NB4 (cell line): ENCODE measurements at places on chromosomes 16 and 17.
A peak's percentile ranks its signal among the peaks of the same experiment; 100 is the strongest.

GRCh38 chr17:59002126-59002525 is 104.6 kb downstream of the TRIM37 start:
- DNase-seq, result no peak

DNA sequence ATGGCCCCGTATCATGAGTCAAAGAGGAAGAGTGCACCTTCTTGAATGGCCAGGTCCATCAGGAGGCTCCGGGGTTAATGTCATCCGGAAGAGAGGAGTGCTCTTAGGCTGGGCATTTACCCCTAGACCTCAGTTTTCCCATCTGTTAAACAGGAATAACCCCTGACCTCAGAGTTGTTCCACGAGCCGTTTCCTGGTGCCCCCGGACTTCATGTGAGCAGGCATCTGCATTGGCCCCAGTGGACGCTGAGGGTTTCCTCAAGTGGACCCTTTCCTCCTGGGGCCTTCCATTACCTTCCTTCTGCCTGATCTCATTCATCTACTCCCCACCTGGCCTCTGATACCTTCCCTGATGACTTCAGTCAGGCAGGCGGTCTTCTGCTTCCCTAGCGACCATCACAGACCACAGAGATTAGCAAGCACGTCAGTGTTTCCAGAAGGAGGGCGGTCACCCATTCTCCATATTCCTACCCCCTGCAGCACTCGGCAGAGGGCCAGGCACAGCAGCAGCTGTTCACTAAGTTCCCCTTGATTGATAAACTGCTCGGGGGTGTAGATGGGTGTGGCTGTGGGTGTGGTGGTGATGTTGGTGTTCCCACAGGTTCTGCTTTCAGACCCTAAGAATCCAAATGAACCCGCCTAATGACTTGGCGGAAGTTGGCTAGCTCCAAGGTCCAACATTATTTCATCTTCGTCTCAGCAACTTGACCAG is 346.6 kb upstream of the TNRC6C start:
- no peak for DNase-seq

- DNase-seq, result peak; percentile 30
Observed at GRCh38 chr17:72978593-72979218, 113.8 kb downstream of the SLC39A11 start.

DNA sequence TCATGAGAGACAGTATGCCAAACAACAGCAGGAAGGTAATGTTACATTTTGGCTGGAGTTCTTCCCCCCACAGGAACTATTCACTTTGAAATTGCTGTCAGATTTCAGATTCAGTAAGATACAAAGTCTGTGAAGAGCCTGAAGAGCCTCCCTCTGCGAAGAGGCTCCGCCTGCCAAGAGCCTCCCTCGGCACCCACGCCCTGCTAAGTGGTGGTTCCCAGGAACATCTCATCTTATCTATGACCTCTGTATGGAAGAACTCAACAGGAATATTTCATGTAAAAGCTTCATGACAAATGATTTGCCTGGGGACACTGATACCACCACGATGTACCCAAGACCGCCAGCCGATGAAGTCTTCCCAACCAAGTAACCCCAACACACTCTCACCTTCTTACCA is 3.2 kb downstream of the ZC3H7A start:
- DNase-seq, result no peak

GRCh38 chr16:15855704-15856003 is 1.2 kb downstream of the MYH11 start:
- no peak for DNase-seq

- no peak for DNase-seq
Observed at GRCh38 chr16:7452090-7452489, 119.4 kb downstream of the RBFOX1 start.

DNA sequence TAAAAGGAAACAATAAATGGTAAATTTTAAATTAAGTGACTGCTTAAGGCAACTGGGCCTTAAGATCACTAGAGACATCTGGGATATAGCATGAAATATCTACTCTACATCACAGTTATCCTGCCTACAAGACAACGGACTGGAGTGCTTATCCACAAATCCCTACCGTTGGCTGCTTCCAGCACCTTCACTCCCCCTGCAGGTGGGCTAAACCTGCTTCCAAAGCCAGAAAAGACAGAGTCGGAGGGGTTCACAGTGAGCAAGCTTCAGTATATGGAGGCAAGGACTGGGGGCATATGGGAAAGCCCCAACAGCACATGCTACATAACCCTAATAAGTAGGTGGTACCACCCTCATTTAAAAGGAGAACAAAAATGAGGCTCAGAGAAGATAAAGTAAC is 45.3 kb downstream of the GRIN2A start:
- DNase-seq, result no peak

- no peak for DNase-seq
Observed at GRCh38 chr17:64412944-64413381, 22.3 kb upstream of the PECAM1 start.

DNA sequence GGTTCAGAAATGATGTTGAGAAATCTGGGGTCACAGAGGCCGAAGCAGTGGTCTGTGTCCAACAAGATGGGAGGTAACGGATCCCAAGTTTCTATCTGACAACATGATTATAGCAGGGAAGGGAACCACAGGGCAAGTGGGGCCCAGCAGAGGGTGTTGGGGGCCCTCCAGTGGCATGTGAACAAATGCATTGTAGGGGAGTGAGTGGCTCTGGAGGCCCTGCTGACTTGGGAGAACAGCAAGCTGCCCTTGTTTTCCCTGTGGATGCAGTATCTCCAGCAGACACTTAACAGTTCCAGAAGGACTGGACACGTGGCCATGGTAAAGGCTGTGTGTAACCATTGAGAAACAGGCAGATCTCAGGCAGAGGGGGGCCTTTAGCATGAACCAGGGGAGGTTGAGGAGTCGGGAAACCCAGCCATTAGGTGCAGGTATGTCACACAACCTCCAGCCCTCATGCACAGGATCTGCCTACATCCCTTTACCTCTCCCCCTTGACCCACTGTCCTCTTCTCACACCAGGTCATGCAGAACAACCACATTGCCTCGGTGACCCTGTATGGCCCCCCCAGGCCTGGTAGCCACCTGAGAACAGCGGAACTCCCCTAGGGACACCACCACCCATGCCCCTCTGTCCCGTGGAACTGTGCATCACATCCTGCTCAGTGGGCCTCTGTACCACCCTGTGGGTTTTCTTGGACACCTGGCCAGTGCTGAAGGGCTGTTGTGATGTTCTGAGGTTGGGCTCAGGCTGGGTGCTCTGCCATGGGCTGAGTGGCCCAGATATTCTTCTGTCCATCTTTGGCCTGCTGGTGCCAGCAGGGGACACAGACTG is 4.1 kb downstream of the B3GNT9 start:
- DNase-seq, result peak; percentile 31

GRCh38 chr17:49468811-49469385 is 26.2 kb upstream of the NGFR start:
- DNase-seq, result no peak

DNA sequence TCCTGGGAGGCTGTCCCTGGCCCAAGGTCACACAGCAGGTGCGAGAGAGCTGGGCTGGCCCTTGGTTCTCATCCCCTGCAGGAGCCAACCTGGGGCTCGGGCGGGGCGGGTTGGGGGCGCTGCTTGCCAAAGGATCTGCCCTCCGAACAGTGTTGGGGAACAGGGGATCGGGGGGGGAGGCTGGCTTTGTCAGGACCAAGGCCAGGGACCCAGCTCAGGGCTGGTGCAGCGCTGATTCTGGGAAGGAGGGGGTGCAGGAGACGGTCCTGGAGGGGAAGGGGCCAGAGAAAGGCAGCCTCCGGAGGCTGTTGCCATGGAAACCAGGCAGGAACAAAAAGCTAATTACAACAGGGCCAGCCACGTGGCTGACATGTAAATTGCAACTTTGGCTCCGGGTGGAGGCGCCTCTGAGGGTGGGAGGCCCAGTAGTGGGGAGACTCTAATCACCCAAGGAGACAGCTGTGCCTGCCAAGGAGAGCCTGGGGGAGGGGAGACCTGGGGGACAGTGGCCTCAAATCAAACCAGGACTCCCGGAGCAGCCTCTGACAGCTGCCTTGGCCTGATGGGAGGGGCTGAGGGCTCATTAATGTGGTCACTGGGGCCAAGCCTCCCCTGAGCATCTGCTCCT is 1.3 kb downstream of the TUBB3 start:
- DNase-seq, result peak; percentile 76

DNA sequence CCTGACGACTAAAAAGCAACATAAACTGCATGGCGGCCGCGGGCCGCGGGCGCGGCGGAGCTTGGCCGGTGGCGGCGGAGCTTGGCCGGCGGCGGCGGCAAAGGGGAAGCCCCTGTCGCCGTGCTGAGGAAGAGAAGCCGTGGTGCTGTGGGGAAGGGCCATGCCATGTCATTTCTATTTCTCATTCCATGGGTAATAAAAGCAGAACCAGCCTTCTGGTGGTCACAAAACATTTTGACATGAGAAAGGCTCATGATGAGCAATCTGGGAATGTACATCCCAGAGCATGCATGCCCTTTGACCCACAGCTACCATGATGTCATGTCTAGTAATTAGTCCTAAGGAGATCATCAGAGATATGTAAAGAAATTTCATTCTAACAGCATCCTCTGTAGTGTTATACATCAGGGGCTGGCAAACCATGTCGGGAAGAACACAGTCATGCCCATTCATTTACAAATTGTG is 23.9 kb upstream of the HEATR6 start:
- DNase-seq, result peak; percentile 44

- no peak for DNase-seq
Observed at GRCh38 chr16:66900721-66901441, 17.8 kb downstream of the CDH16 start.

- no peak for DNase-seq
Observed at GRCh38 chr16:84090211-84090610, 26.5 kb downstream of the MBTPS1 start.

DNA sequence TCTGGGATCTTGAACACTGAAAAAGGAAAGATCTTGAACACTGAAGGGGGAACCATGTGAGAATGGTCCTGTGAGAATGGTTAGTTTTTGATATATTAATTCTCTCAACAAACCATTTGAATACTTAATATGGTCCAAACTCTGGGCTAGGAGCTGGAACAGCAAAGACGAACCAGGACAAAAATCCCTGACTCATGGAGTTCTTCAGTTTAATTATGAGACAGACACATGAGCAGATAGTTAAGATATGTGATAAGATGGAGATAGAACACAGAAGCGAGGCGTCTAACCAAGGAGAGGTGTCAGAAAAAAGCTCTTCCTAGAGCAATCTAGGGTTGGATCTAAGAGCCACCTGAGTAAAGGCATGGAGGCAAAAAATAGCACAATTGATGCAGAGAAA is 1.6 kb downstream of the CKLF start:
- no peak for DNase-seq

- no peak for DNase-seq
Observed at GRCh38 chr16:80680046-80680445, 124.4 kb downstream of the CDYL2 start.

- no peak for DNase-seq
Observed at GRCh38 chr17:79851461-79851817, 12.2 kb upstream of the CBX4 start.

- no peak for DNase-seq
Observed at GRCh38 chr16:53829186-53829747, 125.3 kb downstream of the FTO start.

DNA sequence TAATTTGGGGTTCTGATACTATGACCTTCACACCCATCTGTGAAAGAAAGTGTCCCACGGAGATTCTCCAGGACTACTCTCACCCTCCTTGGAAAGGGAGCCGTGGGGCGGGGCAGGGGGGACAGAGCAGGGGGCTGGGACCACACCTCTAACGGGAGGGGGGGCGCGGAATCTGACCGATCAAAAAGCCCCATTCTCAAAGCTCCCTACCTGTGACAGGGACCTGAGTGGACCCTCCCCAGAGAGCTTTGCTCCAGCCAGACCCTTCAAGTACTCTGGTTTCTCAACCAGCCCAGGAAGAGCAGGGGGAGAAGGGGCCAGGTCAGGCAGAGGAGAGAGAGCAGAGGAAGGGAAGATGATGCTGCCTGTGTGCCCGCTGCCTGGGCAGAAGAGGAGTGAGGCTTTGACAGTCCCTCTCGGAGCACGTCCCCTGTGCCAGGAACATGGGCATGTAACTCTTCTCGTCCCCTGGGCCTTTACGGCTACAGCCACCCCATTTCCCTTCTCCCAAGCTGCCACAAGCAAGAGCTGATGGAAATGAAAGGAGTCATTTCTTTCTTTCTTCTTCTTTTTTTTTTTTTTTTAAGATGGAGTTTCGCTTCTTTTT is 682 bp downstream of the XAF1 start:
- DNase-seq, result peak; percentile 18

GRCh38 chr16:11636172-11636721 is 32.0 kb upstream of the SNN start:
- DNase-seq, result no peak

- no peak for DNase-seq
Observed at GRCh38 chr17:81306491-81306890, 11.4 kb upstream of the SLC38A10 start.

DNA sequence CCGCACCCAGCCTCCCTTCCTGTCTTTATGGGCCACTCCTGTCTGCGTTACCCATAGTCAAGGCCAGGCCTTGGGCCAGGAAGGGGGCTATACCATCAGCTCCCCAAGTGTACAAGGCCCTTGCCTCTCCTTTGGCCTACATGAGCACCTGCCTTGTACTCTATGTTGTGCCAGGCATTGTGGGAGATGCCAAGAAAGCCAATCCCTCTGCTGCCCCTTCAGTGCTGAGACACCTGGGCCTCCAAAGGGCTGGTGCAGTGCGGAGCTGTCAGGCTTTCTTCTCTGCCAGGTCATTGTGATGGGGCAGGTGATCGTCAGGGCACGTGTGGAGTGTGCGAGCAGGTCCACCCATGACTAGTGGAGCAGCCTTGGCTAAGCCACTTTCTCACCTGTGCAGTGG is 59.9 kb downstream of the MPRIP start:
- no peak for DNase-seq

GRCh38 chr16:30032083-30032819 is 1.2 kb upstream of the TLCD3B start:
- peak; percentile 87 for DNase-seq

- no peak for DNase-seq
Observed at GRCh38 chr17:37787055-37787757, 42.3 kb upstream of the HNF1B start.

GRCh38 chr16:27453494-27453825 is 51.5 kb downstream of the IL21R start:
- no peak for DNase-seq

GRCh38 chr16:13178318-13178717 is 276.9 kb downstream of the SHISA9 start:
- DNase-seq, result no peak

DNA sequence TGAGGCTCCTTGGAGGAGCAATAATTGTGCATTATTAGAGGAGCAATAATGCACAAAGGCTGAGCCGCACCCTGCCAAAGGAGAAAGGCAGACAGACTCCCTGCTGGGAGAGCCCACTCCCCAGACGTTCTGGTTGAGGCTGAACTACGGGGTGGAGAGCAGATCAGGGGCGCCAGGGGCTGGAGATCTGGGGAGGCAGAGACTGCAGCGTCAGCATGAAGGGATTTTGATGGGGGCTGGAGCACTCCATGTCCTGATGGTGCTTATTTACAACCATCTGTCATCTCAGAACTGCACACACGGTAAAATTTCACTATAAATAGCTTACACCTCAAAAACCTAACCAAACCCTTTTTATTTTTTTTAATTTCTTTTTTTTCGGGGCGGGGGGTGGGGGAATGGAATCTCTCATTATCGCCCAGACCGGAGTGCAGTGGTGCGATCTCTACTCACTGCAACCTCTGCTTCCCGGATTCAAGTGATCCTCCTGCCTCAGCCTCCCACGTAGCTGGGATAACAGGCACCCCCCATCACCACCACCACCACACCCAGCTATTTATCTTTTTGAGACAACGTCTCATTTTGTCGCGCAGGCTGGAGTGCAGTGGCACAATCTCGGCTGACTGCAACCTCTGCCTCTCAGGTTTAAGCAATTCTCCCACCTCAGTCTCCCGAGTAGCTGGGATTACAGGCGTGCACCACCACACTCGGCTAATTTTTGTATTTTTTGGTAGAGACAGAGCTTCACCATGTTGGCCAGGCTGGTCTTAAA is 4.3 kb upstream of the C16orf95 start:
- no peak for DNase-seq
